ENCODE measurements at places on chromosomes 6 and 20.

GRCh38 chr6:47112317-47112716 is 70.2 kb upstream of the ADGRF1 start:
- DNase-seq: no peak

DNA sequence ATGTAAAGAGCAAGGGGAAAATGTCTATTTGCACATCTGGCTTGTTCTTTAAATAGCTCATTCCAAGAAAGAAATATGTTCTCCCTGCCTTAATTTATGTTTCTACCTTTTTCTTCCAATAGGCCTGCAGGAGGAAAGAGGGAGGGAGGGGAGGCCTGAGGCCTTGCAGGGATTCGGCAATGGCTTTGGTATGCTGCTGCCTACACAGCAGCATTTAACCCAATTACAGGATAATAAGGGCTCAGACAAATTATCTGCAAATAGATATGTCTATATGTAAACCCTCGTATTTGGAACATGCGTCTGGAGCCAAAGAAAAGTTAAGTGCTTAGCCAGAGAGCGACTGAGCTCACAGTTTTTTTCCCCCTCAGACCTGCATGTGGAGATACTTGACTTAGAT is 277.2 kb downstream of the CDC5L start:
- DNase-seq: peak; percentile 98

DNA sequence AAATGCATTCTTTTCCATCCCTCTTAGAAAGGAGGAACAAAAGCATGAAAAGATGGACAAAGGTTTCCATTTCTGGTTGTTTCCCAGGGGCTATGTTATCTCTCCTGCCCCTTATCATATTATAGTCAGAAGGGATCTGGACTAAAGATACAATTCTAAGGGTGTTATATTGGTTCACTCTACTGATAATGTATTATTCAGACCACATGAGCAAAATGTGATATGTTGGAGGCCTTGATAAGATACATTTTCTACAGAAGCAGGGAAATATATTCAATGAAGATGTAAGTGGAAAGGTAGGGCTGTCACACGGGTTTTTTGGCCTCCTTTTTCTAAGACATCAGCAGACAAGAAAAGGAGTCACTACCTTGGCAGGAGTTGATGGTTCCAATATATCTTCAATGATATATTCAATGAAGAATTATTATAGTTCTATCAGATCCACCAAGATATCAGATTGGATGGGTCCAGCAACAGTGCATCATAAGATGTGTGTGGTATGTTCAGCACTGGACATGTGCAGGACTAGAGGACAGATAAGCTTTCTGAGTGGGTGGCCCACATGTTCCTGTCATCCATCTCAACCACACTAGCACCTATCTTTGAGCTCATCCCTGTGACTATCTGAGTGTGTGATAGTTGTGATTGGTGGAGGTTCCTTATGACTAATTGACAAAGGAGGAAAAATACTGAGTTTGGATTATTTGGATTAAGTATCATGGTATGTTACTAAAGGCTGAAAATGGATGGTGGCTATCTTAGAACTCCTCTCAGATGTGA is 5.7 kb upstream of the ZKSCAN3 start:
- no peak for DNase-seq

DNA sequence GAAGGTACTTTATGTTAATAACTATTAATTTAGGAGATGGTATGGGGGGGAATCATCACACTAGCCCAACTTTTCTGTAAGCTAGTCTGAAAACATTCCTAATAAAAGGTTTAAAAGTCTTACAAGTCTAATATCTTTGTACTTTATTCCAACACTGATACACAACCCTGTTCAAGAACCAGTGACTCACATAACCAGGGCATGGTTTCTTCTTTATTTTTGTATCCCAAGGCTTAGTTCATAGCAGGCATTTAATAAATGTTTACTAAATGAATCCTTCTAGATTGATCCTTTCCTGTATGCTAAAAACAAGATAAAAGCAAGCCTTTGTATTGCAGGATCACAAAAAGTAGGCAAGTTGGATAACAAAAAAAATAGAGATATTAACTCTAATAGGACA is 9.7 kb downstream of the PNISR start:
- DNase-seq: no peak

DNA sequence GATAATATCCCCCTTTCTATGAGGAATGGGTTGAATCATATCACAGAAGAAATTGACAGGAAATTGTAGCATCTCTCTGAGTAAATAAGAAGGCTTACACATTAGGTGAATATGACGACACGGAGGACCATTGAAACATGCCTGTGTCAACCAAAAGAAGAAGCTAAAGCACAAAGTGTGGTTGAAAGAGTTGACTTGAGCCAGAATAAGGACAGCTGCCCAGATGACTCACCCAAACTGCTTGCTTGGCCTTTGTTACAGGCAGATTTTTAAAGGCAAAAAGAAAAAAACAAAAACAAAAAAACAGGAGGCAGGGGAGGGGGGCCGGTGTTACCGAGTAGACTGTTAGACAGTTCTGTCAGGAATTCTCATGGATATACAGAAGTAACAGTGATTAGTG is 129.8 kb upstream of the EDN1 start:
- DNase-seq: no peak

DNA sequence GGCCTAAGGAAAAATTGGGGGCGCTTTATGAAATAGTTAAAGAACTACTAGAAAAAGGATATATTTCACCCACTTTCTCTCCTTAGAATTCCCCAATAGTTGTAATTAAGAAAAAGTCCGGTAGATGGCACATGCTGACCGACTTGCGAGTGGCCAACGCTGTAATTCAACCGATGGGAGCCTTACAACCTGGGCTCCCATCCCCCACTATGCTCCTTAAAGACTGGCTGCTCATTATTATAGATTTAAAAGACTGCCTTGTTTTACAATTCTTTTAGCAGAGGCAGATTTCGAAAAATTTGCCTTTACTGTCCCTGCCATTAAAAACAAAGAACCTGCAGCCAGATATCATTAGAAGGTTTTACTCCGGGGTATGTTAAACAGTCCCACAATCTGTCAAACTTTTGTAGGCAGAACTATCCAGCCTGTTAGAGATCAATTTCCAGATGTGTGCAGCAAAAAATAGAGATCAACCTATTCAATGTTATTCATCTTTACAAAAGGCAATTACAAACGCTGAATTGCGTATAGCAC is 58.5 kb upstream of the PRSS16 start:
- peak; percentile 87 for DNase-seq

- DNase-seq: no peak
Measured at GRCh38 chr20:25253606-25254275, 5.9 kb downstream of the PYGB start.

DNA sequence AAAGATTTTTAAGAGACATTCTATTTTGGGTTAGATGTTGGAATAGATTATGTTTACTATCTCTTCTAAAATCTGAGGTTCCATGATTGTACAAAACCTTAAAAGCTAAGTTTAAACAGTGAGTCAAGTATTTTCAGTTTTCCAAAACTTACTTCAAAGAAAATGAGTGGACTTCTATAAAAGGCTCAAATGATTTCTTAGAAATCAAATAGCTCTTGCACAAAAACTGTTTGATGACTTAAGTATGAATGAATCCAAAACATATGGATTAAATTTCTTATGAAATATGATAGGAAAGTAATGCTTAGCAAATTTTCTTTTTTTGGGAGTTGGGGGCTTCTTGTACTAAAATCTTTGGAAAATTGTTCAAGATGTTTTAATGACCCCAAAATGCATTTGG is 837.3 kb upstream of the SLC35B3 start:
- no peak for DNase-seq

DNA sequence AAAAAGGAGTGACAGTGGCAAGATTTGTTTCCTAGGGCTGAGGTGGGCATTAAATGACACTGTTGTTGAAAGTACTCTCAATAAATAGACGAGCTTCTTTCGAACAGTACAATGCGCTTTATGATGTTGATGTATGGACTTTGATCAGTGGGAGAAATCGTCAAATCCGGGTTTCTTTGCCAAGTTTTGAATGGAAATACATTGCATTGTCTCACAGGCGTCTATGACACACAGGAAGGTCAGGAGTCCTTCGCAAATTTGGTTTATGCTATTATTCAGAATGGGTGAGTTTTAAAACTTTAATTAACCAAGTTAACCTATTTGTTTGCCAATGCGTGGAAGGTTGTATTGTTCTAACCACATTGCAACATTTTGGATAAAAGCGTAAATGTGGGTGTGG is 547.3 kb upstream of the SLC35B3 start:
- DNase-seq: no peak

GRCh38 chr6:52415917-52416628 is 4.1 kb upstream of the EFHC1 start:
- no peak for DNase-seq
